GM13976 (cell line): ENCODE measurements at places on chromosomes 12 and 14.

- DNase-seq: no peak
Observed at GRCh38 chr12:16421806-16422205, 74.4 kb downstream of the MGST1 start.

- no peak for DNase-seq
Observed at GRCh38 chr14:50087341-50088116, 28.8 kb downstream of the VCPKMT start.

DNA sequence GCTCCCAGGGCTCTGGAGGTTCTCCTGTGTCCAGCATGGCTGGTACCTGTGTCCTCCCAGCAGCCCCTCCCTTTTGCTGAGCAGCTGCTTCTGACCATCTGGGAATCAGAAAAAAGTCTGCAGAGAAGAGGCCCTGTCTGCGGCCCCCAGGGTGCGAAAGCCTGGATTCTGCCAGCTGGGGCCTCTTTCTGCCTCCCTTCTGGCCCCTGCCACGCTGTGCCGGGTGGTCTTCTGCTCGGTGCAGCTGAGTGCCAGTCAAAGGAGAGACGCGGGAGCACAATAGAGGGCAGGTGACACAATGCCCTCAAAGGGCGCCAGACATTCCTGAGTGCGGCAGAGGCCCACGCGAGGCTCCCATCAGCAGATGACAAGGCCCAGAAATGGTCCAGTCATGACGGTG is 12.6 kb downstream of the BTBD6 start:
- no peak for DNase-seq

DNA sequence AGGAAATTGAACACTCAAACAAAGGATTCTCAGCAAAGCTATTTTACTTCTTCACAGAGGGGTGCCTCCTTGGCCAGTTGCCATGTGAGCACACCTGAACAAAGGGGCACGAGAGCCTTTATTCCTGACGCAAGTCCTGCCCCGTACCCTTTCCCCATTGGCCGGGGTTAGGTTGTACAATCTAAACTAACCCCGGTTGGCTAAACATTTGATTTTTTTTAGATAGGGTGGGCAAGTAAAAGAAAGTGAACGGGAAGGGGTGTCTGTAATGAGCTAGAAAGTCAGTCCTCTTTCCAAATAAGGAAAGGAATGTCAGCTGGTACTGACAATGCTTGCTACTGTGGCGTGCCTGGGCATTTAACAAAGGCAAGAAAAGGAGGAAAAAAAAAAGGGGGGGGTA is 135.5 kb upstream of the CDKN3 start:
- DNase-seq: no peak

GRCh38 chr12:130204541-130204953 is 42.3 kb downstream of the FZD10 start:
- no peak for DNase-seq

DNA sequence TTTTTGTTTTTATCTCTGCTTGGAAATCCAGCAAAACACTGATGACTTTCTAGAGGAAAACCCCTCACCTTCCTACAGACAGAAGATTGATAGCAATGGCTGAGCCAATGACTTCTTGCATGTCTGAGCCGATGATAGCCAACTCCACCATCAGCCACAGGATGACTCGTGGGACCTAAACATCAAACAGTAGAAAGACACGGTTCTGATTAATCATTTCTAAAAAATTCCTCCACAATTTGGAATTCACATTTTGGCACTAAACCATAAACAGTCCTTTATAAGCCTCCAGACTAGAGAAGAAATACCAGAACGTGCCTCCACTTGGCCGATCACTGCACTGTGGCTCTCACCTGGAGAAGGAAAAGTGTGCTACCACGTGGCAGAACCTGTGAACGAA is 25.9 kb downstream of the SLC11A2 start:
- DNase-seq: no peak

DNA sequence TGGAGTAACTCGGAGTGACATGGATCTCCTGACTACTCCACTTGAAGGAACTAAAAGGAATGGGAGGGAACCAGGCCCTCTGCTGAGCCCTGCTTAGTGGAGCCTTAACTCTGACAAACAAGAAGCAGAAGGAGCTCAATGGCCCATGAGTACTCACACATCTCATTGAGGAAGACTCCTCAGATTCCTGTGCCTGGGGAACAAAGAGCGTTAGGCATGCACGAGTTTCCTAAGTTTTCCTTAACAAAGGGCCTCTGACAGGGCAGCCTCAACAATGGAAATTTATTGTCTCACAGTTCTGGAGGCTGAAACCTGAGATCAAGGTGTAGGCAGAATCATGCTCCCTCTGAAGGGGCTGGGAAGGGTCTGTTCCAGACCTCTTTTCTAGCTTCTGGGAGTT is 185.7 kb upstream of the NTF3 start:
- DNase-seq: no peak

DNA sequence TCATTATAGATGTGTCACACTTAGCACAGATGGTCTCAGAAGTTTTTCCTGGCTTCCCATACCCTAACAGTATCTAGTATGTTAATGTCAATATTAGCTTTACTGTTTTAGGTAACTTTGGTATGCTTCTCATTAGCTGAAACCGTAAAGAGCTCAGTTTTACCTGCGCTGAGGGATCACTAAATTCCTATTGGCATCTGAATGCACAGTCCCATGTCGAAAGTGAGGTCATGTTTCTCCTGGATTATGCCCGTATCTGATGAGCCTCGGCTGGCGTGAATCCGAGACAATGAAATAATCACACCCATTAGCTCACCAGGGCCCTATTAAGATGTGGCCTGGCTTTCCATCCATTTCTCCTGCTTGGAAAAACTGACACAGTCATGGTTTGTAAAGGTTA is 418.2 kb downstream of the ZFP36L1 start:
- no peak for DNase-seq

GRCh38 chr12:1932264-1932777 is 13.9 kb upstream of the CACNA2D4 start:
- DNase-seq: peak; percentile 49

DNA sequence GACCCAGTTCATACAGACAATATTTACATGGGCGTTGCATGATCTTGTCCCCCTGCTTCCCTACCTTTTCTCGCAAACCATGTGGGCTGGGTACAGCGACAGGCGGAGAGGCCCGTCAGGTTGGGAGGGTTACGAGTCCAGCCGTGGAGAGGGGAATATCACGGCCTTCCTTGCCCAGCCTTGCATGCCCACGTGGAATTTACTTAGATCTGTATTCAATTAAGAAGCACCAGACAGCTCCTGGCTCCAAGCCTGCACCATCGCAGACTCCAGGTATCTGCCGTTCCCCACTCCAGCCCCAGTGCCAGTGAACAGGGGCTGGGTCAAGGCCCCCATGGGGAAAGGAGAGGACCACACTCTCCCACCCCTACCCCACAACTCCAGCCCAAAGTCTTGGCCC is 29.8 kb downstream of the BCL11B start:
- no peak for DNase-seq

GRCh38 chr12:30847259-30847658 is 79.3 kb upstream of the TSPAN11 start:
- no peak for DNase-seq

- DNase-seq: no peak
Observed at GRCh38 chr12:94575024-94575423, 75.3 kb downstream of the TMCC3 start.

GRCh38 chr12:82874945-82875344 is 188.2 kb downstream of the TMTC2 start:
- no peak for DNase-seq

- DNase-seq: no peak
Observed at GRCh38 chr14:81589381-81590065, 55.9 kb upstream of the SEL1L start.

DNA sequence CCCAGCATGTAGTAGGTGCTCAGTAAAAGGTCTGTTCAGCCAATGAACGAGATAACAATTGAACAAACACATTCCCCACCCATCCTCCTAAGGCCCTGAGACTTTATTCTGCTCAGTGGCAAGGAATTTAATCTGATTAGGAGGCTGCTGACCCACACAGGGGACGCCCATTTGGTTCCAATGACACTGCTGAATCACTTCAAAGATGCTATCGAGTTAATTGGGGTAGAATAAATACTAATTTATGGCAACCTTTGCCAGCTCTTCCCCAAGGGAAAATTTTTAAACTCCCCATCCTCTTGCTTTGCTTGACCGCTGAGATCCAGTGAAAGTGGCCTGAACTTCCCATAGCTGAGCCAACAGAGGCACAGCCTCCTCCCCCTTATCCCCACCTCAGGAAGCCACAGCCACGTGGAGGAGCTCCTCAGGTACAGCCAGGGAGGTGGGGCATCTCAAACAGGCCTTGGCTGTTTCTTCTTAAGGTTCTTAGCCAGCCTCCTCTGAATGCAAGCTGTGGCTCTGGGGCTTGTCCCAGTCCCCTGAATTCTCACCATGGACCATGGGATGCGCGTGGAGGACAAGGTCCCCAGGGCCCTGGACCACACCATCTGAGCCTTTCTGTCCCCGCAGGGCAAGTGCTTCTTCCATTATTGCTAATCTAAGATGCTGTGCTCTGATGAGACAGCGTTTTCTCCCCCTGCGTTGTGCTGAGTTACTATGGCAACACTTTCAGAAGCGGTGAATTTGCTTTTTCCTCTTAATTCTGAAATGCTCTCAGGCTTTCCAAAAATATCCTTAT is 26.7 kb downstream of the C14orf132 start:
- no peak for DNase-seq

DNA sequence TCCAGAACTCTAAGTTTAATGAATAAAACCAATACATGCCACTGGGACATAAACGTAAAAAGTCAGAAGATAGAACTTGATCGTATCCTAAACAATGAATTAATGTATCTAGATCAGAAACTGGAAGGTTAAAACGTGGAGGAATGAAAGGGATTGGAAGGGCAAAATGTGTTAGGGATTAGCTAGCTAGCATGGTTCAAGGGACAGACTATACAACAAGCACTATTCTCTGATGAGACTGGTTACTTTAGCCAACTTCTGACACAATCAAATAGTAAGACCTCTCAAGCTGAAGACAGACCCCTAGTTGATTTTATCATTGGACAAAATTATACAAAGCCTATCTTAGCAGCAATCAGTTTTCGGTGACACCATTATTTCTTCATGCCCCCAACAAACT is 18.7 kb upstream of the OXA1L start:
- no peak for DNase-seq

GRCh38 chr12:24900196-24900595 is 48.7 kb downstream of the BCAT1 start:
- DNase-seq: no peak

GRCh38 chr12:85733221-85733840 is 102.9 kb downstream of the RASSF9 start:
- DNase-seq: no peak

DNA sequence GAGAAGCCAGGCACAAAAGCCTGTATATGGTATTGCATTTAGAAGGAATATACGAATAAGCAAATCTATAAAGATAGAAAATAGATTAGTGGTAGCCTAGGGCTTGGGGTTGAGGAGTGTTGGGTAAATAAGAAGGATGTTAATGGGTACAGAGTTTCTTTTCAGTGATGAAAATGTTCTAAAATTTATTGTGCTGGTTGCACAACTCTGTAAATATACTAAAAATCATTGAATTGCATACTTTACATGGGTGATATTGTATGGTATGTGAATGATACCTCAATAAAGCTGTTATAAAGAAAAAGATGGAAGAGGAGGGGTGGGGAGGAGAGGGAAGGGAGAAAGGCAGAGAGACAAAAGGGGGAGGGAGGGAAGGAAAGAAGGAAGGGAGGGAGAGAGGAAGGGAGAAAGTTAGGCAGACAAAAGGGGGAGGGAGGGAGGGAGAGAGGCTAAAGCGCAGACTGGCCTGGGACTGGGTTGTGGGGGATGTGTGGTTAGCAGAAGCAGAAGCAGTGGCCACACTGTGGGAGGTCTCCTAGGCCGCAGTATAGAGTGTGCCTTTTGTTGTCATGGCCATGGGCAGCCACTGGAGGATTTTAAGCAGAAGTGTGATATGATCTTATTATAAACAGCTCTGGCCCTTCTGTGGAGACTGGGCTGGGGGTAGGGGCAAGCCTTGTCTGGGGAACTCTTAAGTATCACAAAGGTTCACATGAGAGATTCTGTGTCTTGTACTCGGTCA is 73.6 kb upstream of the ELK3 start:
- DNase-seq: peak; percentile 72

DNA sequence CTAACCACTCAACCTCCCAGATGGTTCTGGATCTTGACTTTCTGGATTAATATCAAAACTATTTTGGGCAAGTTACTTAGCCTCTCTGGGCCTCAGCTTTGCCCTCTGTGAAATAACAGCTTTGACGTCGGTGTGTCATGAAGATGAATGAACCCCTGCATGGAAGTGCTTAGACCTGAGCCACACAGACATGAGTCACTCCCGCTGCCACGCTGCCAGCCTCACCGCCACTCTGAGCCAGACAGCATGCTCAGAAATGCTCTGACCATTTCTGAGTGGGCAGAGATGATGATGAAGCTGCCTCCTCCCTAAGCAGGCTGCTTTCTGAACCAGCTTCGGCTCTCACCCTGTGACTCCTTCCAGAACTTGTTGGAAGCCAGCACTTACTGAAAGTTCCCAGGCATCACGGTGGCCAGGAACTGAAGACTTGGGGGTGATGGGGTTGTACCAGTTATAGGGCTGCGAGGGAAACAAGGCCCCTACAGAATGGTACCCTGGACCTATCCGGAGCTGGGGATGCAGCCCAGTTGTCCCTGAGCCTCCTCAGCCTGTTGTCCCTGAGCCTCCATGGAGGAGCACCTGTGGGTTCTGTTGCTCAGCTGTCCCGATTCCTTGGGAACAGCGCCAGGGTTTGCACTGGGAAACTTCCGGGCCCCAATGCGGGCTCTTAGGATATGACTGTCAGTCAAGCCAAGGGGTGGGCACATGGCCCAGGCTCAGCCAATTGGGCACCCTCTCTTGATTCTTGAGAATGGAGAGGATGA is 2.0 kb upstream of the CCDC197 start:
- DNase-seq: no peak

GRCh38 chr12:31724557-31724956 is 4.3 kb downstream of the AMN1 start:
- DNase-seq: no peak

GRCh38 chr12:9364224-9365176 is 156.3 kb upstream of the PZP start:
- DNase-seq: peak; percentile 41

DNA sequence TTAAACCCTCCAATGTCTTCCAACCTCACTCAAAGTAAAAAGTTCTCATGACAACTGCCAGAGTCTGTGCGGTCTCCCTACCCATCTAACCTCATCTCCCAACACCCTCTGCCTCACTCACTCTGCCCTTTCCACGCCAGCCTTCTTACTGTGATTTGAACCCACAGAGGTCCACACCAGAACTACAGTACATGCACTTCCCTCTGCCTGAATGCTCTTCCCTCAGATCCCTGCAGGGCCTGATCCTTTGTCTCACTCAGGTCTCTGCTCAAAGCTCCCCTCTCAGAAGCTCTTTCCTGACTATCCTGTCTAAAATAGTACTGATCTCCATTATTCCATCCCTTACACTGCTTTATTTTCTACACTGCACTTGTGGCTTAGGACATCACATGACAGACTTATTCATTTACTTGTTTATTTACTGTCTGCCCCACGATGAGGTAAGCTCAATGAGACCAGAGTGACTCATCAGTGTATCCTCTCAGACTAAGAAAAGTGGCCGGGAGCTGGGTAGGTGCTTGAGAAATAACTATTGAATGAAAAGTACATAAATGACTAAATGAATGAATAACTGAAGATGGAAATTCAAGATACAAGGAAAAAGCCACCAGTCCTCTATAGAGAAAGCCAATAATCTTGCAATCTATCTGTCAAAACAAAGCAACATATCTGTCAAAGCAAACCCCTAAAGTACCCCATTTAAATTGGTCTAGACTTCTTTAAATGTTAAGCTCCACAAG is 17.1 kb downstream of the POMT2 start:
- DNase-seq: no peak
